COR-L47 (cell line): ENCODE measurements at places on chromosomes 6 and 20.

DNA sequence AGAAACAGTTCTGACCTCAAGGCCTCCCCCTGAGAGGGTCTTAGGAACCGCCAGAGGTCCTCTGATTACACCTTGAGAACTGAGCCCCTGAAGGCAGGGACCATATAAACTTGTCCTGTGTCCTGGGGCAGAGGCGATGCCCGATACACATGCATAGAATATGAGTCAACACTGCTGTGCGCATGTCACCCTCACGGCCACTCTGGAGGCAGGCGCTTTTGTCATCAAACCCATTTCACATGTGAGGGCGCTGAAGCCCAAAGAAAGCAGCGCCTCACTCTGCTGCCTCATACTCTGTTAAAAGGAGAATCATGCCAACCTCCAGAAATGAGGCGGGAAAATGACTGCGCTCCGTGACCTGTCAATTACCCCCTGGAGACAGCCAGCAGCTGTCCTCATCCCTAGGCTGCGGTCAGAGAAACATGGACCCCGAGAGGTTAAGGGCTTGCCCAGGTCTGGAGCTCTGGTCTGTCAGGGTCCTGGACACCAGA, 158.3 kb downstream of the GRM4 start:
- peak; percentile 85 for DNase-seq

GRCh38 chr6:36608788-36609563, 14.8 kb downstream of the SRSF3 start:
- DNase-seq, result no peak

DNA sequence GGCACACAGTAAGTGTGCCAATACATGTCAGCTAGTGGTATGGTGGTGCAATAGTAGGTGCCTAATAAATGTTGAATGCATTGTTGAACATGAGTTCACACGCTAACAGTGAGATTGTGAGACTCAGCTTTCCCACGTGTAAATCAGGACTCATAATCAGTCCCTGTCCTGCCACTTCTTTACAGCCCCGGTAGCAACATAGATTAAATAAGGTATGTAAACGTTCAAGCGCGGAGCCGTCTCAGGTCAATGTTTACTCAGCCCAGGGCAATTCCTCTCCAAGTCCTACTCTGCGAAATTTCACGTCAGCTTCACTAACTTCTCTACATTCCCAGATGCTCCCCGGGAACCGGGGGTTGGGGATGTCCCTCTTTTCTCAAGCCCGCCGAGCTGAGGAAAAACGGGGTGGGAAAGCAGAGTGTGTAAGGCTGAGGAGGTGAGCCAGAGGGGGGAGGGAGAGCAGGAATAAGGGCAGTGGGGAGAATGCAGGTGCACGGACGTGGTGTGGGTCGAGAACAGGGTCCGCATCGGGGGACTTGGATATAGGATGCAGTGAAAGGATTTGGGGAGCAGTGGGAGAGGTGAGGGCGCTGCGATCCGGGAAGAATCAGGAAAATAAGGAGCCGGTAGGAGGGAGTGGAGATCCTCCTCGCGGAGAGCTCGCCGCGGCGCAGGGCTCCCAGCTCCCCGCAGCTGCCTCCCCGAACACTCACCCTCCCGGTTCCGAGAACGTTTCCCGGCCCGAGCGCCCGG, 544 bp upstream of the TP53INP2 start:
- DNase-seq, result no peak

DNA sequence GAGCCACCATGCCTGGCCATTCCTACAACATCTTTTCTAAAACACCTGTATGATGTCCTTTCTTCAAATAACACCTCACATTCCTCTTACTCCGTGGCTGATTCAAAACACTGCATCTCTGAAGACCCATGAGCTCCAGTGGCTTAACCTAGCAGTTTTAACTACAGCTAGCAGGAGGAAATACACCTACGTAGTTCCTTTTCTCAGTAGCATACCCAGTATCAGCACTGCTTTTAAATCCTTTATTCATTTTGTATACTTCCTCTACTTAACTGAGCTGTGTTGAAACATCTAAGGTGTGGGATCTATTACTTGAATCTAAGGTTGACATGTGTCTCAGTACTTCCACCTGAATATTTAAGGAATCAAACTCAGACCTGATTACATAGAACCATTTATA, 113.6 kb upstream of the CCDC28A start:
- no peak for DNase-seq

DNA sequence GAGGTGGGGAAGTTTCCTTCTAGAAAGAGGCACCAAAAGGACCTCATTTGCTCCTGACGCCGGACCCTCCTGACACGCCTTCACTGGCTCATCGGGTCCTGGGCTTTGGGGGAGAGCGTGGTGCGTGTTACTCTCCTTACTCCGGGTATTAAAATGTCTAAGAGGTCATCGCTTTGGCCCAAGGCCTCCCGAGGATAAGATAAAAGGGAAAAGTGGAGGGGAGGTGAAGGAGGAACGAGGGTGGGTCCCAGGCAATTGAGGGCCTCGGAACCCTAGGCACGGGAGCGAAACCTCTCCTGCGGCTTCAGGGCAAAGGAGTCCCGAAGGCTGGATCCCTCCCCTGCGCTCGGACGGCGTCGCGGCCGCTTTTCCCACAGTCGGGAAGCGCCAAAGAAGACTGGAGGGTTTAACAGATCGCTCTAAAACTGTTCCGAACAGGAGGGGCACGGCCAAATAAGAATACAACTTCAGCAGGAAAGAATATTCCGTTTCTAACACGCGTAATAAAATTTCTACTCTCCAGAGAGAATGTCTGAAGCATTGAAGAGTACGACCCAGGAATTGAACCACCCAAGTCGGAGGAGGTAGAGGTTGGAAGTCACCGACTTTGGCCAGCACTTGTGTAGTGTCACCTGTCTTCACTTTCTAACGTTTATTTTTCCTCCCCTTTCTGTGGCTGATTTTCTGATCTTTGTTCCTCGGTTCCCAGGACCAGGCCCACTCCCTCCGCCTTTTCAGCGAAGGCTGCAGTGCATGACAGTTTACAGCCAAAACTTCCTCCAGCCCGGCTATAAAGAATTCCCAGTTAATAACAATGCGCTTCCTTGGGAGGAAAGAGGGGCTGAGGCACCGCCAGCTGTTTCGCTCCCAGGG, 2.1 kb upstream of the TBXT start:
- DNase-seq, result no peak

GRCh38 chr6:167769408-167770190, 57.1 kb upstream of the AFDN start:
- no peak for DNase-seq
